ENCODE measurements at places on chromosomes 11 and 22.

DNA sequence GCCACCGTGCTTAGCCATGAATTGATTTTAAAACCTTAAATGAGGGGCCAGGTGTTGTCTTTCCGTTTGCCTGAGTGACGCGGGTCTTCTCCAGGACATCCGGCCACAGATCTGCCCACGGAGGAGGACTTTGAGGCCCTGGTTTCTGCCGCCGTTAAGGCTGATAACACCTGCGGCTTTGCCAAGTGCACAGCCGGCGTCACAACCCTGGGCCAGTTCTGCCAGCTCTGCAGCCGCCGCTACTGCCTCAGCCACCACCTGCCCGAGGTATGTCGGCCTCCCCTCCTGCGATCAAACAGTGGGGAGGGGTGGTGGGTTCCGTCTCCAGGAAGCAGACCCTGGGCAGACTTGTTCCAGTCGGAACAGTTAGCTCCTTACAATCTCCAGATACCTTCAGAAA is 34.4 kb downstream of the IGHMBP2 start:
- DNase-seq: no peak

DNA sequence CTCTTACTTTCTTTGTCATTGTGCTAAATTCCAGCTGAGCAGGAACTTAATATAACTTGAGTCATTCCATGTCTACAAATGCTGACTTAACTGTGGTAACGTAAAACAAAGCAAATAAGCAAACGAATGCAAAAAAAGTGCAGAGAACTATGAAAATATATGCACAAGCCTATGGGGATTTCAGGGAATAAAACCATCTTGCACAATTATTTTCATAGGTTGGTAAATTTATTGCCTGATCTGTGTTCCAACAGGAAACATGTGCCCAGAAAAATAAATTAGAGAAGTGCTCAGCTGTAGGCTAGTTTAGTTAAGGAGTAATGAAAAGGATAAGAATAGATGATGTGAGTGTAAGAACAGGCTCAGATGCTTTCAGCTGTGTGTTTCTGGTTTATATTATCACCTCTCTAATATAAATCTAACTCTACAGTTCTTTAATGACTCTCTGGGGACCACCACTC is 1169.3 kb downstream of the LRRC4C start:
- DNase-seq: no peak

GRCh38 chr11:64333556-64333955 is 6.4 kb upstream of the CCDC88B start:
- no peak for DNase-seq

DNA sequence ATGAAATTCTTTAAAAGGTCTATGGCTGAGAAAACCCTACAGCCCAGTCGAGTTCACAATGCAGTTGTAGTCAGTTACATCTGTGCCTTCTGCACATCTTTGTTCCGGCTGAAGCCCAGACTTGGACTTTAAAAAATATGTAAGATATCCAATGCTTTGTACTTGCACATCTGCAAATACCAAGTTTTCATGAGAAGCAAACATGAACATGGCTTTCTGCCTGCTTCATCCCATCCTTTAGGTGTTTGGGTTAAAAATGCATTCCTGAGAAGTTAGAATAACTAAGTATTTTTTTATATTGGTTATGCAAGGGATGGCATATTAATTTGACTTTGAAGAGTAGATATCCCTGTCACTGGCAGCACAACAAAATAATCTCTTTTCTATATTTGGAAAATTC is 528.4 kb downstream of the METTL15 start:
- no peak for DNase-seq

DNA sequence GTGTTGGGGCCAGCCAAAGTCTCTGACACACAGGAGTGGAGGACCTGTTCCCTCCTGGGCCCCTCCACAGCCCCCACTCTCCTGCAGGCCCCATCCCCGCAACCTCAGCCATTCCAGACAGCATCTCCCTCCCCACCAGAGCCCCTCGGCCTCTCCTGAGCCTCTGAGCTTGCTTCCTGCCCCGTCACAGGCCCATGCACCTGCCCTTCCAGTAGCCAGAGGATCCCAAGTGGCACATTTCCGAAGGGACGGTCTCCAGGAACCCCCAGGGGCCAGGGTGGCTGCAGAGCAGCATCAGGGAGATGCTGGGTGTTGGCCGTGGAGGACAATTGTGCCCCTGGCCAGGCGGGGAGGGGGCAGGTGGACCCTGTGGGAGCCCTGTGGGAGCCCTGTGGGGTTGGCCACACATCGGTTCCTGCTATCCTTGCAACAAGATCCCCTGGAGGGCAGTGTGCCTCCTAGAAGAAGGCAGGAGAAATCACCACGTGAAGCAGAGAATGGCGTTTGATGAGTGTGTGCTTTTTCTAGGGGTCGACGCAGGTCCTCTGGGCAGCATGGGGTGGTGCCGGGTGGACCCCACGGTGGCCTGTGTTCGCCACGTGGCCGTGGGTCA is 45.3 kb upstream of the PPARA start:
- DNase-seq: no peak

DNA sequence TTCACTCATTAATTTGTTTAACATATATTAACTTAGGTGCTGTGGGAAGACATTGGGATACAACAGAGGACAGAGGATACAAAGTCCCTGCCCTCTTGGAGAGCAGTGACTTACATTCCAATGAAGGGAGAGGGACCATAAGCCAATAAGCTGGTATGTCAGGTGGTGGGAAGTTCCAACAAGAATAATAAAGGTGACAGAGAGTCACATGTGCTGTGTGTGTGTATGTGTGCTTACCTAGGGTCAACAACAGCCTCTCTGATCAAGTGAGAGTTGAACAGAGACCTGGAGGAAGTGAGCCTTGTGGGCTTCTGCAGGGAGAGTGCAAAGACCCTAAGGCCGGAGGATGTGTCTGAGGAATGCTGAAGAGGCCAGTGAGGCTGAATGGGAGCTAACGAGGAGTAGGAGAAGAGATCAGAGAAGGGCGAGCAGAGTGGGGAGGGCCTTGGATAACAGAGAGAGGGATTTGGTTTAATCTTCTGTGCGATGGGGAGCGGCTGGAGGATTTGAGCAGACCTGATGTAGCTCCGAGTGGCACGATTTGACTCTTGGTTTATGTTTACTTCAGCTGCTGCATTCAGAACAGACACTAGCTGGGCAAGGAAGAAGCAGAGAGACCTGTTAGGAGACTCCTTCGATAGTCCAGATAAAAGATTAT is 35.3 kb downstream of the MAP6 start:
- no peak for DNase-seq

GRCh38 chr11:19980957-19981669 is 179.2 kb downstream of the DBX1 start:
- DNase-seq: no peak

- DNase-seq: no peak
Measured at GRCh38 chr11:117826190-117826570, 1.6 kb upstream of the FXYD2 start.

DNA sequence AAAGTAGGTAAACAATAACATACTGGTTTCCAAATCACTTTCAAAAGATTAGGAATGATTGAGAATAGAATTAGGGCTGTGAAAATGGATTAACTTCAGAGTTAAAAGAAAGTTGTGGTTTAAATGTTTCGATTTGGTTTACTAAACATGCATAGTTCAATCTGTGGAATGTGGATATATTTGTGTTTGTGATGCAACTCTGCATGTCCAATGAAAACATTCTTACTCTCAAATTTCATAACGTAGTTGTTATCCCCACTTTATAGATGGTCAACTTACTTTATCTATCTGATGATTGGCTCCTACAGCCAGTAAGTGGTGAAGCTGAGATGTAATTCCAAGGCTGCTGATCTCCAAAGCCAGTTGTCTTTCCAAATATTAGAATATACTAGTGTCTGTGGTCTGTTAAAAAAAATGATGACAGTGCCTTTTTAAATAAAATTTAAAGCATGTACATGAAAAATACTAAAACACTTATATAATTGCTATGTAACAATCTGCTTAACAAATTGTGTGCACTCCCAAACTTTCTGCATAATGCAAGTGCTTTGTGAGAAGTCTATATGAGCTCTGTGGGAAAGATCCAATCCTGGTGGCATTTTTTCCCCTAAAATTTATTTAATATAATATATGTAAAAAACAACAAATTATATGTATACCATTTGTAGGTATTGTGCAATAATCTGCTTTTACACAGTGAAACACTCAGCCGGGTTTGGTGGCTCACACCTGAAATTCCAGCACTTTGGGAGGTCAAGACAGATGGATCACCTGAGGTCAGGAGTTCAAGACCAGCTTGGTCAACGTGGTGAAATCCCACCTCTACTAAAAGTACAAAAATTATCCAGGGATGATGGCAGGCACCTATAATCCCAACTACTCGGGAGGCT is 9.7 kb upstream of the SIK3 start:
- no peak for DNase-seq

- DNase-seq: no peak
Measured at GRCh38 chr11:9069256-9069655, 22.1 kb downstream of the SCUBE2 start.

GRCh38 chr11:11450744-11451362 is 97.8 kb upstream of the CSNK2A3 start:
- DNase-seq: peak; percentile 17

- no peak for DNase-seq
Measured at GRCh38 chr11:66951927-66952337, 6.3 kb downstream of the PC start.

DNA sequence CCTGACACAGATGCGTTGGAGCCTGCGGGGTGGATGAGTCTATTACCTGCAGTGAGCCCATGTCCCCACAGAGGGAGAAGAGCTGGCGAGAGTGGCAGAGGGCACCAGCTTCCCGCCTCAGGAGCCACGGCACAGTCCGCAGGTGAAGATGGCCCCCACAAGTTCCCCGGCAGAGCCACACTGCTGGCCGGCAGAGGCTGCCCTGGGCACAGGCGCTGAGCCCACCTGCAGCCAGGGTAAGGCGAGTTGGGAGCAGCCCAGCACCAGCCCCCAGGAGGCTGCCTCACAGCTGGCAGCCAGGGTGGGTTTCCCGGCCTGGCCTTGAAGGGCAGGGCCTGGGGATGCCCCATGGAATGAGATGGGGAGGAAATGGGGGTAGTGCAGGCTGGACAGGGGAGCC is 5.2 kb upstream of the SUSD2 start:
- no peak for DNase-seq

GRCh38 chr22:37484480-37485394 is 1.4 kb downstream of the MFNG start:
- no peak for DNase-seq

DNA sequence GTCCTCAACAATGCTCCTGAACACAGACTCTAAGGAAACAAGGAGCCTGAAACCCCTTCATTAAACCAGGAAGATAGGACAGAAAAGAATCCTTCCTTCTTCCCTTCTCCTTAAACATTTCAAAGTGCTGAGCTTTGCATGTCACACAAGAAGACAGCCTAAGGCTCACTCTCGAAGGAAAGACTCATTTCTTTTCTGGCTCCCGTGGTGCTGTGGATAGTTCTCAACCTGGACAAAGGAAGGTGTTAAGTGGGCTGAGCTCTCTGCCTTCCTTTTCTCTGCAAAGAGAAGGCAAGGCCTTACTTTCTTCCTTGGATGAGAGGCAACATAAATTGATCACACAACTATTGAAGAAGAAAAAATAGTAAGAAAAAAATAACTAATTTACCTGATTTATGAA is 452.4 kb upstream of the DDI1 start:
- no peak for DNase-seq

GRCh38 chr11:35950082-35950481 is 6.2 kb downstream of the LDLRAD3 start:
- DNase-seq: no peak

- DNase-seq: no peak
Measured at GRCh38 chr22:40419718-40420117, 49.3 kb downstream of the SGSM3 start.

GRCh38 chr22:36628571-36629065 is 74.9 kb downstream of the CACNG2 start:
- no peak for DNase-seq

DNA sequence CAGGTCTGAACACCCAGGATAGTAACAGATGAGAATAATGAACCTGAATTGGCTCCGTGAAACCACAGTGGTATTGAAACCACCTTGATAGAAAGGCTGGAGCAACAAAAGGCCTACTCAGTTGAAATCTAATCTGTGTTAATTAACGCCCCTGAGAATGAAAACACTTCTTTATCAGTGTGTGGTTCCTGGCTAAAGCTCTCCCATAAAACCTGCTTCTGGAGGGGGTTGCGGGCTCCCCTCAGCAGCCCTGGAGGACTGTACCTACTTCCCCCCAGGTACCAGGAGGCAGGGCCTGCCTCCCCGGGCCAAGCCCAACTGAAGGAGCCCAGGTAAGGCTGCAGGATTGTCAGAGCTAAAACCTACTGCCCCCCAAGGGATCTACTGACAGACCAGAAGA is 54.6 kb downstream of the PLEKHA7 start:
- no peak for DNase-seq

GRCh38 chr22:26636296-26636695 is 14.5 kb downstream of the CRYBA4 start:
- DNase-seq: no peak

- no peak for DNase-seq
Measured at GRCh38 chr11:8826901-8827560, 84.0 kb upstream of the AKIP1 start.

- DNase-seq: no peak
Measured at GRCh38 chr11:66050581-66051231, 1.5 kb upstream of the SF3B2 start.

DNA sequence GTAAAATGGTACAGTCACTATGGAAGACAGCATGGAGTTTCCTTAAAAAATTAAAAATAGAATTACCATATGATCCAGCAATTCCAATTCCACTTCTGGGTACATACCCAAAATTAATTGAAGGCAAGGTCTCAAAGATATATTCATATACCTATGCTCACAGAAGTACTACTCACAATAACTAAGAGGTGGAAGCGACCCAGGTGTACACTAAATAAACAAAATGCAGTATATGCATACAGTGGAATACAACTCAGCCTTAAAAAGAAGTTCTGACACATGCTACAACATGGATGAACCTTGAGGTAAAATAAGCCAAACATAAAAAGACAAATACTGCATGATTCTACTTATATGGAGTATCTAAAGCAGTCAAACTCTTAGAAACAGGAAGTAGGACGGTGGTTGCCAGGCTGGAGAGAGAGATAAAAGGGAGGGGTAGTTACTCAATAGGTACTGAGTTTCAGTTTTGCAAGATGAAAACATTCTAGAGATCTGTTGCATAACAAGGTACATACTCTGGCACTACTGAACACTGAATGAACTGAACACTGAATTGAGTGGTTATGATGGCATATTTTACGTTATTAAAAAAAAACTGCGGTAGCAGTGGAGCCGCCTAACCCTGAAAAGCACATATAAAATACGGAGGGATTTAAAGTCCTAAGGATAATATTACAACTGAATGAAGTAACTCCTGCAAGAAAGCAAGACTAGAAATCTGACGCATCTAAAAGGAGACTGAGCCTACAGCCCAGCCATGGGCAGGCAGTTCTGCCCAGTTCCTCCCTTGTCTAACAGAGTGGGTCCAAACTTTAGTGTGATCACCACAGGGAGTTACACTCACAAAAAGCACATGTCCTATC is 12.8 kb downstream of the DGCR2 start:
- peak; percentile 28 for DNase-seq

DNA sequence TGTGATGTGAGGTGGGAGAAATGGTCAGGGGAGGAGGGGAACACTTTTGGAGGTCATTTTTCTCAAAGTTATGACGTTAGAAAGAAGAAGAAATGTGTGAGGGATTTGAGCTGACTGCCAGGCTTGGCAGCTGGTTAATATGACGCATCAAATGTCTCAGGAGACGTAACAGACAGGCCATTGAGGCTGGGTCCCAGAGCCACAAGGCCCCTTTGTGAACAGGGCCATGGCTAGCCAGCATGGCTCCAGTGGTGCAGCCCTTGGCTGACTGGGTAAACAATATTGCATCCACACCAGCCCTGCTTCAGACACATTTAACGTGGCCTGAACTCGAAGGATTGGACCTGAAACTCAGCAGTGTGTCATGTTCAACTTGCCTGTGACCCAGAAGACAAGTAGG is 34.3 kb downstream of the AMOTL1 start:
- DNase-seq: no peak
